CD4-positive, alpha-beta memory T cell (primary cell): ENCODE measurements at places on chromosomes 7 and 10.

DNA sequence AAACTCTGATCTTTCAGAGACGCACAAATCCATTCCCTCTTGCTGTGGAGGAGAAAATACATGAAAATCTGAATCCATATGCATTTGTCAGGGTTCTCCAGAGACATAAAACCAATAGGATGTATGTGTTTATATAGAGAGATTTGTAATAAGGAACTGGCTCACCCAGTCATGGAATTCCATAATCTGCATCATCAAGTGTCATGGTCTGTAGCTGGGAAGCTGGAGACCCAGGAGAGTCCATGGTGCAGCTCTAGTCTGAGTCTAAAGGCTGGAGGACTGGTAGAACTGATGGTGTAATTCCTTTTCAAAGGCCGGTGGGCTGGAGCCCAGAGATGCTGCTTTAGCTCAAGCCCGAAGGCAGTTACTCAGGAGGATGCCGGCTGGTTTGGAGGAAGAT lies 134.0 kb downstream of the TCF7L2 start:
- no peak for DNase-seq

DNA sequence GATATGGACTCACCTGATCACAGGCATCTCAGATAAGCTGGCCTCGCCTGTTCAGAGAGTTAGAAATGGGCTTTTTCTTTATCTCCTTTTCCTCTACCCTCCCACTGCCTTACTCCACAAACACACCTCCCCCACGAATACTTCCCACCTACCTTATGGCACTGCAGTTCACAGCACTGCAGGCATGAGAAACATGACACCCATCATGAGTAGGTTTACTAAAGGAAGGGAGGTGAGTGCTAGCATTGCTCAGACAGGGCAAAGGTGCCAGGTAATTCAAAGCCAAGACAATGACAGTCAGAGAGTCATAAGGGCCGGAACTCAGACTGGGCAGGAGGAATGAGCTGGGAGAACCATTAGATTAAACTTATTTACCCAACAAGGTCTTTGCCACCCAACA lies 220.6 kb downstream of the FAM107B start:
- DNase-seq: no peak

DNA sequence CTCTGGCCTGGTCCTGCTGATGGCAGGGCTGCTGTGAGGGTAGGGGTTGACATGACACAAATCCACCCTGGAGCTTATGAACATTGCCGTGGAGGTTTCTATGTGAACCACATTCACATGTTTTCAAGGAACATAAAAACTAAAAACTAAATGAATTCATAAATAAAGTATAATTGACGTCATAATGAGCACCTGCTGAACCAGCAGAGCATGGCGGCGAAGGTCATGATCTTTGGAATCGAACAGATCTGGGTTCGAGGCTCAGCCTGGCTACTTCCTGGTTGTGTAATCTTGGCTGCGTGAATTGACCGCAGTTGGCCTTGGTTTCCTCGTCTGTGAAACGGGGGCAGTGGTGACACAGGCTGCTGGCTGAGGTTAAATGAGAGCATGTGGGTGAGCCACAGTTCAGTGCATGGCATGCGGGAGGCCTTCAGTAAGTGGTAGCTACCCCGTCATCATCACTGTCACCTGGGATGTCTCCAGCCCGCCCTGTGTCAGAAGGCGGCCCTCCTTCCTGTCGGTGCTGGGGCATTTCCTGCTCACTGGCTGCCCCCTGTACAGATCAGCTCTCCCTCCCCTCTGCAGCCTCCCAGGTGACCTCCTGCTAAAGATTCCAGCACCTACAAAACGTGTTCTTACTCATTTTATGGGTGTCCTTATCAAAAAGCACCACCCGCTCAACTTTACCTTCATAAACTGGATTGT lies 190.3 kb upstream of the SHH start:
- DNase-seq: no peak

- no peak for DNase-seq
Measured at GRCh38 chr7:150402671-150403321, 23.7 kb downstream of the ZNF775 start.

DNA sequence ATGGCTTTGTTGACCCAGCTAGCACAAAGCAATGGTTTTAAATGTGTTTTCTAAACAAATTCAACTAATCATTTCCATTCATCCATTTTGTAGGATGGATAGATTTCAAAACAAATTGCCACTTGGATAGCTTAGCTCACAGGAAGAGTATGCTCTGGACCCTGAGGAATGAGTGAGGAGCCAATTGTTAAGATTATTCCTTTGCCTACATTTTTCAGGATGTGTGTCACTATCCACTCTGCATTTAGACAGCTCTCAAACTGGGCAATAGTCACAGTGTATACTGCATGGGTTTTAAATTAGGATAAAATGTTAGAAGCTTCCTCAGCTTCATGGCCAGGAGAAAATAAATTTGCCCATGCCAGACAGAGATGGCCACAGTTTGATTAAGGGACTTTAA lies 605.6 kb upstream of the TEX47 start:
- DNase-seq: no peak

- no peak for DNase-seq
Measured at GRCh38 chr7:47505312-47506007, 76.5 kb downstream of the TNS3 start.

- no peak for DNase-seq
Measured at GRCh38 chr7:6172224-6172909, 100.1 kb downstream of the CYTH3 start.

GRCh38 chr10:77305650-77306632 lies 331.7 kb downstream of the KCNMA1 start:
- no peak for DNase-seq

GRCh38 chr7:113158756-113159155 lies 40.4 kb upstream of the SMIM30 start:
- DNase-seq: no peak

DNA sequence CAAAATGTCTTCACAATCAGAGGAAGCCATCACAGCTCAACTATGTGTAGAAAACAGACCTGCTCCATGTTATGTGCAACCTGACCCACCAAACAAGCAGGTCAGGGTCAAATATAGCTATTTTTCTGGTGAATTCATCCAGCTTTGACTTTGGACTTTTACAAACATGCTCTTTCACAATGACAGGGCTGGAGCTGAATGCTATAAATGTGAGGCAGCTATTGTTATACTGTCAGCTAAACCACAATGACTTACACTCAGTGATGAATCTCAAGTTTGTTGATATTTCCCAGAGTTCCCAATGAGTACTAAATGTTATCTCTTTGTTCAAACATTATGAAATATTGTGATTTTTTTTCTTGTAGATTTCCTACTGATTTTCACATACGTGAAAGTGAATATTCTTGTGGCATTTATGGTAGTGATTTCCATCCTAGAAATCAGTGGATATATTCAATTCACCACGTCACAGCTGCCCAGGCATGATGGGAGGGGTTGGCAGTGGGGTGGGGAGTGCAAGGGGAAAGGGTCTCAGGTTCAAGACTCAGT lies 2.5 kb upstream of the ITIH2 start:
- no peak for DNase-seq

DNA sequence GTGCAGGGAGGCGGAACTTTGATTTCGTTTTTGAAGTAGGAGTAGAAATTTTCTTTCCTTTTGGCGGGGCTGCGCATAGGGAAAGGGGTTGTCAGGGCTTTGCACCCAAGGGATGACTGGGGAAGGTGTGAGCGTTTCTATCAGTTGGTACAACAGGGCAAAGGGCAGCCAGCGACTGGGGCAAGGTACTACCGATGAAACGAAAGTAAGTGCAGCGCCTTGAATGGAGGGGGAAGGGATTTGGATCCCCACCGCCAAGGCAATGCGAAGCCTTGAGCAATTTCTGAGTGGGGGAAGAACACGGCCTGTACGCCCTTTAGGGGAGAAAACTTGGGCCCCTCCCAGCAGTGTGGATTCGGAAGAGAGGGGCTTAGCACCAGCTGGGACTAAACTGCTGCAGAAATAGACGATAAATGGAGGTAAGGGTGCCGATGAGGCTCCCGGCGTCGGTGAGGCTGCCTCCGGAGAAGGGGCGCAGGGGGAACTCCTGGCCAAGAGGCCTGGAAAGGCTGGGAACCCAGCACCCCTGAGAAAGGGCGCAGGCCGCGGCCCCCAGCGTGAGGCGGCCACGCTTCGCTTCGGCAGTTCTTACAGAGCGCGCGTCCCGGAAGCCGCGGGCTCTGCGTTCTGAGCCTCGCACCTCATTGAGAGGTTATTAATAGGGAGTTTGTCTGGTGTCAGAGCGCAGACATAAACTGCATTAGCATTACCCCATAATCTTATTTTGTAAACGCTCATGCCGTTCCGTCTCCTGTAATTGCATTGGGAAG lies 10.0 kb upstream of the TLX1 start:
- peak; percentile 49 for DNase-seq

- DNase-seq: no peak
Measured at GRCh38 chr7:37393476-37393875, 55.2 kb downstream of the ELMO1 start.

- no peak for DNase-seq
Measured at GRCh38 chr7:108072739-108073138, 57.4 kb downstream of the LAMB4 start.

DNA sequence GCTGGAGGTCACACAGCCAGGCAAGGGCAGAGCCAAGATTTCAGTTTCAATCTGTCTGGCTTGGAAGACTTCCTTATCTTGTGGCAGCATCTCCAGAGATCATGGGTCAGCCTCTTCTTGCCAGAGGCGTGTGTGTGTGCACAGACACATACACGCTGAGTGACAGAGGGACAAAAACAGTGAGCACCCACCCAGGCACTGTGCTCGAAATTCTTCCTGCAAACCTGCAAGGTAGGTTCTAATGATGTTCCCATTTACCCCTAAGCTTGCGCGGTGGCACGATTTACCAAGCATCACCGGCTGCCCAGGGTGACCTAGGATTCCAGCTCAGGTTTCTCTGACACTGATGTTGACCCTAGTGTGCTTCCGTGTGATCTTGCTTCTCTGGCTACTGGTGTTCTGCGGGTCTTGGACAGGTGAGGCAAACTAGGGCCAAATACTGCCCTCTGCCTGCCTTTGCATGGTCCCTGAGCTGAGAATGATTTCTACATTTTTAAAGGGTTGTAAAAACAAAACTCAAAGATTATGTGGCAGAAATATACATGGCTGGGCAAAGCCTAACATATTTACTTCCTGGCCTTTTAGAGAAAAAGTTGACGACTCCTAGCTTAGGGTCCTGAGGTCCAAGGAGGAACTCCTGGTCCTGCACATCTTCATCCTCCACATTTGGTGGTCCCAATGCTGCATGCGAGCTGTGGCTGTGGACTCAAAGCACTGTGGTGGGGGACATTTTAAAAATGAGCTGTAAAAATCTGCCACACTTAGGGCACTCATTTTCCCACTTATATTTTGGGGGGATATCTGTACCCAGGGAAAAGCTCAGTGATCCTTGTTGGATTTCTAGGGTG lies 268.5 kb downstream of the RPS24 start:
- no peak for DNase-seq

DNA sequence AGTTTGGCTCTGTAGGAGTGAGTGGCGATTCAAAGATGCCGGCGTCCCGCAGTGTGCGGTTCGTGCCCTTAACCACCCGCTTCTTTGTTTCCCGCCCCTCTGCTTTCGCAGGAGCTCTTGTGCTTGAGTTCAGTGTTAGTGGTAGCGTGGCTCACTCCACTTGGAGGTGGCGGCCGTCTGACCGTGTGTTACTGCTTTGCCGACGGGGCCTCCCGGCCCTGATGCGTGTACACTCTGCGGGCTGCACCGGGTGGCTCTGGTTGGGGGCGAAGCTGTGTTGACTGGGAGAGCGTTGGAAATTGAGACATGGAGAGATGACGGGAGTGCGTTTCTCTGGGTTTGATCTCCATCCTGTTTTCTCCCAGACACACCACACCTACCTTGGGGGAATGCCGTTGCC lies 31.4 kb downstream of the SHH start:
- DNase-seq: no peak

DNA sequence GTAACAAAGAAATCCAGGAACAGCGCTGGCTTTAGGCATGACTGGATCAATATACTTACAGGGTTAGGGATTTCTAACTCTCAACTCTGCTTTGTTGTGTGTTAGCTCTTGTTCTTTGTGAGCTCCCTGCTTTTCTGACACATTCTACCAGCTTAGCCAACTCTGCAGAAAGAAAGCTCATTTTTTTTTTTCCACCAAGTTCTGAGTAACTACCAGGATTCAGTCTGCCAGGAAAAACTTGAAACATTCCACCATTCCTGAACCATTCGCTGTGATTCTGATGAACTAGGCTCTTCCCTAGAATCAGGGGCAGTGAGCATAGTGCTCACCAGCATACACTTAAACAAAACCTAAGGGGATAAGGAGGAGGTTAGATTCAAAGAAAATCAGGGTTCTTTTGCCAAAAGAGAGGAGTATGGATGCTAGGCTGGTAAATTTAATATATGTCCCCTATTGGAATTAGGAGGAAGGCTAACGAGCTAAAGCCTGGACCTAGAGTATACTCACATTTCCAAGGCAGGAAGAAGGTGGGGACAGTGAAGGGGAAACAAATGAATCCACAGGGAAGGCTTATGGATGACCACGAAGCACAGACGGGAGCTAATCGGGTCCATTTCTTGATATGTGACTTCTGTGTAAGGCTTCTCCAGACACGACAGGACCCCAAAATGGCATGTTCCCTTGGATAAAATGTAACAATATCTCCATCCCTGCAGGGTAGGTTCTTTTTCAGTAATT lies 183.4 kb downstream of the PRKG1 start:
- DNase-seq: no peak

GRCh38 chr7:69885431-69885830 lies 287.2 kb downstream of the AUTS2 start:
- no peak for DNase-seq

- no peak for DNase-seq
Measured at GRCh38 chr7:99016196-99016595, 127.7 kb downstream of the SMURF1 start.

GRCh38 chr7:568031-568951 lies 48.6 kb upstream of the PDGFA start:
- DNase-seq: no peak

DNA sequence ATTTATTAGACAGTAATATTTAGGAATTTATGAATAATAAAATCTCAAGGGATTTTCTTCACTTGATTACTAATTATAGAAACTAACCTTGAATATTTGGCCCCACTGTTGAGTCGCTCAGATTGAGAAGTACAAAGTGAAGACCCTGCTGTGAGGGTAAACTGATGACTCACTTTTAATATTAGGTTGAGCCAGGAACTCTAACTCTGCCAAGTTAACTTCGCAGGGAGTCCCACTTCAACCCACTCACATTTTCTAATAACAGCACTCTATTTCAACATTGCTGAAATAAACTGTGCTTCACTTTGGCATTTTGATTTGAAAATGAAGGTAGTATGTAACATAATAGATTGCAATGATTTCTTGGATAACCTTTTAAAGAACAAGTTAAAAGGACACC lies 200.7 kb downstream of the POLR1F start:
- DNase-seq: no peak
